ENCODE measurements at places on chromosomes 12 and 14.

- no peak for DNase-seq
These were observed 75.4 kb downstream of the IFT81 start for GRCh38 chr12:110199339-110200123.

DNA sequence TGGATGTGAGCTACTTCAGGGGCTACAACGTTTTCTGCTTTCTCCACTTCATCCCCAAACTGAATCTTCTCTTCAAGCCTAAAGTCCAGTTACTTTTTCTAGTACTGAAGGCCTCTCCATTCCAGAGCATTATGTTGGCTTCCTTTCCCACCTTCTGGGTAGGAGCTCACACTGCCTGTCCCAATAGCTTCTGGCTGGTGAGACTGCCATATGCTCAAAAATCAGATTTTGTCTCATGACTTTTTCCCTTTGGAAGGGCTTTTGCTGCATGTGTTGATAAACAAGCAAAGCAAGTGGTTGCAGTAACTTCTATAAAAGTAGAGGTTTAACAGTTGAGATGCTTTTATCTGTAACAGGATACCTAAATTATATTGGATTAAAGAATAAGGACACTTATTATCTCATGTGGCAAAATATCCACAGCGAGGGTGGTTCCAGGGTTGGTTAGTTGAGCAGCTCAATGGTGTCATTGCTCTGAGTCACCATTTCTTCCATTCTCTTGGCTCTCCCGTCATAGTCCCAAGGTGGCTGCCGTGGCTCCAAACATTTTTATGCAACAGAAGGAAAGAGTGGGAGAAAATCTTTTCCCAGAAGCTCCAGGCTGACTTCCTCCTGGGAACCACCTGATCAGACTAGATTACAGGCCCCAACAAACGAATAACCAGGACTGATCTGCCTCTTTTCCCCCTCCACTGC is 15.1 kb upstream of the PPFIBP1 start:
- DNase-seq = no peak

DNA sequence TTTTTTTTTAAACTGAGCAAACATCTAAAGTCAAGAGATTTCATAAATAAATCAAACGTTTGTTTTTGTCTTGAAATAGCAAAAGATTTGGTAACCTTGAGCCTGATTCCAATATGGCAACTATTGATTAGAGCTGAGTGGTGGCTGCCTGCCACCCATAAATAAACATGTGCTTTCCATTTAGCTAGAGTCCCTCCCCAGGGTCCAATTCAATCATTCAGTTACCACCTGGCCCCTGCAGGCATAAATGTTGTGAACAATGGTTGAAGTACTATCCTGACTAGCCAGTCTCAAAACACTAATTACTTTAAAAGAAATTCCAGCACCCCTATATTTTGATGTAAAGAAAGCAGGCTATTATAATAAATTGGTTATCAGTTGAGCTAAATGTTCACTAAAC is 129.7 kb upstream of the GRIP1 start:
- DNase-seq = no peak

DNA sequence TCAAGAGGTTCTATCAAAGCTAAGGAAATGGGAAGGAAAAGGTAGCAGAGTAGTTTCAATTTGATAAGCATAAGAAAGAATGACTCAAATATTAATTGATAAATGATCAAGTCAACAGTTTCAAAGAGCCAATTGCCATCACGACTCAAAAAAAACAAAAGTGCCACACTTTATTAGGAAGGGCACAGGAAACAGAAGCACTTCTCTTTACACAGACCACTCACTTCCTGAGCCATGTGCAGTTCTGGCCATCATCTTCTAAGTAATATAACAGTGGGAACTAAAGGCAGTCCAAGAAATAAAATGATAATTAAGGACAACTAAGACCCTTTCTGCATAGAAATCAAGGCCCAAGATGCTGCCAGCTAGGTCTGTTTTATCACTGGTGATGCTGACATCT is 13.2 kb downstream of the TM7SF3 start:
- no peak for DNase-seq

Data from activated CD4-positive, alpha-beta T cell treated with anti-CD3 and anti-CD28 coated beads, Interleukin-2, amount 50 U/mL, for 4 hours (primary cell).